ENCODE measurements at places on chromosomes 4 and X. TPM values are rescaled to one million over a fixed set of nuclear protein-coding genes. Genes with fewer than 3 reads are reported as not detected.
A peak's percentile ranks its signal among the peaks of the same experiment; 100 is the strongest.

SHISA3 gene
- 1.6 TPM for total RNA-seq

DNA sequence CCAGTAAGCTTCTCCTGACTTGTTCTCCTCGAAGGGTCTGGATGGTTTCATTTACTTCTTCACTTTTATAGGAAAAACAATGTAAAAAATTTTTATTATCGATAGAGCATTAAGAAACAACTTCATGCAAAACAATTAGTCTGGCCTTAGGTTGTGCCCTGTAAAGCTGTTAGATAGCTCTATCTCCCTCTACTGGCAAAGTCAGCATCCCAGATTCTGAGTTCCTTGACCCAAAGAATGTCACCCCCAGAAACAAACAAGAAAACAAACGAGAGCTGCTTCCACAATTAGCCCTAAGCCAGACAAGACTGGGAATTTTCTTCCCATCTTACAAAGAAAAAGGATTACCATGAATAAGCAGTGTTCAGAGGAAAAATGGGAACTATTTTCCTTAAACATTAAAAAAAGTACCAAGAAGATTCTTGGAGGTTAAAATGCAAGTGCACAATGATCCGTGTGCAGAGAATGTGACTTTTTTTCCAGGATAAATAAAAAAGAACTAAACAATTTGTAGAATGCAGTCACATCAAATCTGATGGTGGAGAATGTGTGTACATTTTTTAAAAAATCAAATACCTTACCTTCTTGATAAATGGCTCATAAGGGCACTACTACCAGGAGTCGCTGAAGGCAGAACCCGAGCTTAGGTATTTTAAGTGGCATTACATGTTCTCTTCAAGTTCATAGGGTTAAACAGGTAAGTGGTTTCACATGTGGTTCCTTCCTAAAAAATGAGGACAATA lies 293.2 kb downstream of the FBXO8 start:
- peak; percentile 5 for DNase-seq

GRCh38 chr4:150439451-150439933 lies 142.5 kb upstream of the MAB21L2 start:
- no peak for DNase-seq

GRCh38 chr4:169975838-169976796 lies 50.1 kb downstream of the MFAP3L start:
- no peak for DNase-seq

PPP2R2C gene
- total RNA-seq: 7.2 TPM

DNA sequence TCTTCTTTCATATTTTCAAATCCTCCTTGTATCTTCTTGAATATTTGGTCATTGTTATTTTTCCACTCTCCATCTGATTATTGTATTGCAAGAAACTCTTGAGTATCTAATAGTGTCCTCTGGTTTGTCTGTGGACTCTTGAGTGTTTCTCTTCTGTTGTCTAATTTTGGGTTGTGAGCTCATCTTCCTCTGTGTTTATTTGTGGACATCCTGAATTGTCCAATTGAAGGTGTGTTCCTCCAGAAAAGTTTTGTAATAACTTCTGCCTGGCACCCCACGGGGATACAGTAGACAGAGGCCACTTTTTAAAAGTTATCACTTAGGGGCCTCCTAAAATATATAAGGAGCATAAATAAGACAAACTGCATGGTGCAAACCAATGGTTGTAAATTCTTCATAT lies 3.1 kb upstream of the CC2D2A start:
- no peak for DNase-seq

GAGE13 gene
- not detected for total RNA-seq

DNA sequence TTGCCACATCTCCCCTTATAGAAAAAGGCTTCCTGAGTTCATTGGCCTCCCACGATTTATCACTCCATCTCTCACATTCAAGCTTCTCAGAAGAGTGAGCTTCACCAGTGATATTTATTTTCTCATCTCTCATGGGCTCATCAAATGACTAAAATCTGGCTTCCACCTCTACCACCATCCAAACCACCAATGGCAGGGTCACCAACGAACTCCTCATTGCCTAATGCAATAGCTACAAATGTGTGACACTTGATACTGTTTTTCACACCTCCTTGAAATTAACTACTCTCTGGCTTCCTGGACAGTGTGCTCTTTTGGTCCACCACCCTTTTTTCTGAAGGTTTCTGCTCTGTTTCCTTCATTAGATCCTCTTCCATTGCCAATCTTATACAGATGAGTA lies 129.0 kb downstream of the SH2D1A start:
- DNase-seq: no peak

DNA sequence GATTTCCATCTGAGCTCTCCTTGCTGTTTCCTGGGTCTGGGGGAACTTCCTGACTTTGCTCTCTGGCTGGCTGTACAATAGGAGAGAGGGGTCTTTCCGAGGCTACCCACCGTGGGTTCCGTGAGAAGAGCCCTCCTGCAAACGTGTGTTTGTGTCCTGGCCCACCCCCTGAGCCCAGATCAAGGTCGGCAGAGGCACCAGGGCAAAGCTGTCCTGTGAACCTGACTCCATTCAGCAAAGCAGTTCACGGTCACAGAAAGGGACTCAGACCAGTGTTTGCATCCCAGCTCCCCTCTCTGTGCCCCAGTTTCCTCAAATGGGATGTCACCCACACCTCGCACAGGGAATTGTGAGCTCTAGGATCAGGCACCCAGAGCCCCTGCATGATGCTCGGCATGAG lies 97.3 kb upstream of the PSAPL1 start:
- no peak for DNase-seq

ADH6 gene
- not detected for total RNA-seq

UGT2B17 gene
- total RNA-seq: not detected

GRCh38 chr4:163395758-163396157 lies 52.1 kb downstream of the NPY5R start:
- no peak for DNase-seq

All from H7 (cell line).